ENCODE measurements at places on chromosomes 16 and 17. TPM values are rescaled to one million over a fixed set of nuclear protein-coding genes. Genes with fewer than 3 reads are reported as not detected.

EVPL gene
- total RNA-seq = 0.31 TPM

TMIGD1 gene
- total RNA-seq = not detected

- DNase-seq = peak; percentile 45
Measured at GRCh38 chr17:29577385-29578211, 9.1 kb downstream of the TP53I13 start.

DNA sequence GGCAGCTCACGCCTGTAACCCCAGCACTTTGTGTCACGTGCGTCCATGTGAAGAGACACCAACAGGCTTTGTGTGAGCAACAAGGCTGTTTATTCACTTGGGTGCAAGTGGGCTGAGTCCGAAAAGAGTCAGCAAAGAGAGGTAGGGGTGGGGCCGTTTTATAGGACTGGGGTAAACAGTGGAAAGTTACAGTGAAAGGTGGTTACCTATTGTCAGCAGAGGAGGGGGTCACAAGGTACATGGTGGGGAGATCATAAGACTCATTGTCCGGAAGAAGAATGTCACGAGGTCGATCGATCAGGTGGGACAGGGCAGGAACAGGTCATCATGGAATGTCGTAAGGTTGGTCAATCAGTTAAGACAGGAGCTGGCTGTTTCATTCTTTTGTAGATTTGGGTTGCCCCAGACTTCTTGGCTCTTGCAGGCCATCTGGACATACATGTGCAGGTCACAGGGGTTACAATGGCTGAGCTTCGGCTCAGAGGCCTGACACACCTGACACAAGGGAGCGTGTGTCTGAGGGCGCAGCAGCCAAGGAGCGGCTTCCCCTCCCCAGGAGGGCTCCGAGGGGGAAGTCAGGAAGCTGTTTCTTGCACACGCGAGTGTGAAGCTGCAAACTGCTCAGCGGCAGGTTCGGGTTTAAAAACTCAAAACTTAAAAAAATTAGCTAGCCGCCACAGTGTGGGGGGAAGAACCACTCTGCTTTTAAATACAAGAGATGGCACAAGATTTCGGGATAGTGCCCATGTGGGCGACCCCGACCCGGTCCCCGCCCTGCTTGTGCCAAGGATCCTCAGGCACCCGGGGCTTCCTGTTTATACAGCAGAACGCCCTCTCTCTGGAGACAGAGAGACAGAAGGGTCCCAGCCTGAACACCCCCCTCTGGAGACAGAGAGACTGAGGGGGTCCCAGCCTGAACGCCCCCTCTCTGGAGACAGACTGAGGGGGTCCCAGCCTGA, 12.4 kb upstream of the TEX19 start:
- no peak for DNase-seq

- no peak for DNase-seq
Measured at GRCh38 chr16:22262460-22262859, 34.7 kb upstream of the POLR3E start.

DNA sequence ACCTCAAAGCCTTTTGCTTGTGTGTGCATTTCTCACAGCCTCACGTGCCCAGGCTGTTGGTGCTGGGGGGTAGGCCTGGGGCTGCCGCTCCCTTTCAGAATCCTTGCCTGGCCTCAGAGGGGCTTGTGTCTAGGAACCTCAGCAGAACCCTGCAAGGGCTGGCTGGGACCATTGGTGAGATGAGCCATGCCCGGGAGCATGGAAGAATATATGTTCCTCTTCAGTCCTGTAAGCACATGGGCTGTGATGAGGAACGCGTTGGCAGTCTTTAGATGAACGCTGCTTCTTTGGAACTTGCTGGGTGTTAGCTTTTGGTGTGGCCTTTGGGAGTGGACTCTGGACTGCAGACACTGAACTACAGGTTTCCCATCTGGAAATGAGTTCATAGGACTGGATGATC, 32.0 kb upstream of the SLC5A10 start:
- no peak for DNase-seq

DNA sequence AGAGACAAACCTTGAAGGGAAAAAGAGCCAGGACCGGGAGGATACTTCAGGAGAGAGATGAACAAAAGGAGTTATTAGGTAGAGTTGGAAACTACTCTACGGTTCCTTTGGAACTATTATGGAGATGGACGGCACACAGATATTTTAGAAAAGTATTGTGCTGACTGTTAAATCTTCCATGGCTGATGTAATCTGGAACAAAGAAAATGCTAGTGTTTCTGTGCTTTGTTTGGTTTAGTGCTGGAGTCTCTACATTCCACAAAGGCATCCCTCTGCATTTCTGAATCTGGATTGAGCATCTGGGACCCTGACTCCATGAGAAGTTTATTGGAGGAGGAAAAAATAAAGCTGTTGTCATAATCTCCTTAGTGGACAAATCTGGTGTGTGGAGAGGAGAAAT, 57.2 kb downstream of the RPGRIP1L start:
- DNase-seq = no peak

- DNase-seq = peak; percentile 75
Measured at GRCh38 chr17:44118427-44119050, 4.9 kb downstream of the HDAC5 start.

Data from endodermal cell (in vitro differentiated cells).